ENCODE measurements at places on chromosomes 7 and 10.

DNA sequence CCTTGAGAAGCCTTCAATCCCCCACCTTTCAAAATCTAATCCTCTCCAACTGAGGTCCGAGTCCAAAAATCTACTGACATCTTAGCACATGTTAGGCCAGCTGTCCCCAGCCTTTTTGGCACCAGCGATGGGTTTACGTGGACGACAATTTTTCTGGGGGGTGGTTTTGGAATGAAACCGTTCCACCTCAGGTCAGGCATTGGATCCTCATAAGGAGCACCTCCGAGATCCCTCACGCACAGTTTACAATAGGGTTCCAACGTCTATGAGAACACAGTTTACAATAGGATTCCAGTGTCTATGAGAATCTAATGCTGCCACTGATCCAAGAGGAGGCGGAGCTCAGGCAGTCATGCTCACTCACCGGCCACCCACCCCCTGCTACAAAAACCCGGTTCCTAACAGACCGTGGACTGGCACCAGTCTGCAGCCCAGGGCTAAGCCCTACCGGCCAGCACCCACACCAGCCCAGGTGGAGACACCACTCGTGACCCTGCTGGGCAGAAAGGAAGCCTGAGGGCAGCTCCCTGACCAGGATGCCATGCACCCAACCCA lies 107.6 kb downstream of the DIP2C start:
- no peak for DNase-seq

DNA sequence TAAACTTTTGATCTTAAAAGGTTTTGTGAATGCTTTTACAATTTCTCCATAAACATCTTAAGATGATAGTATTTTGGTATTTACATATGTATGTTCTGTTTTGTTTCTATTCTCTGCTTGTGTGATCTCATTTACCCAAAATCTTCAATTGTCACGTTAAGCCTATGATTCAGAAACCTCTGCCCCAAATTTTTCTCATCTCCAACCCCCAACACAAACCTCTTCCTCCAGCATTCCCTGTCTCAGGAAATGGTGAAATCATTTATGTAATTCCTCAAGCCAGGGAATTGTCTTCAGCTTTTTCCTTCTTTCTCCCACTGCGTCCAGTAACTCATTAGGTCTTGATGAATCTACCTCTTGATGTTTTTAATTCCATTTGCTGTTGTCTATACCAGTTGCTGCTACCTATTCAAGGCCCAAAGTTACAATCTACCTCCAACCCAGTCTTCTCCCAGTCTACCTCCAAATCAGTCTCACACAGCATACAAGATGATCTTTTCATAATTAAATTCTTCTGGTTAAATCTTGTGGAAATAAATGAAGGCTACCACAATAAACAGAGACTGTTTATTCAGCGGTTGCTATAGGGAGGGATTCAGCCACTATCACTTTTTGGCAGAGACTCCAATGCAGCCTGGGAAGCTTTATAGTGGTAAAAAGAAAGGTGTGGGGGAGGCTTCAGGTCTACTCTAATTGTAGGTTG lies 5.8 kb downstream of the CFAP69 start:
- DNase-seq: no peak

- no peak for DNase-seq
Measured at GRCh38 chr10:89257581-89257980, 6.0 kb upstream of the LIPA start.

DNA sequence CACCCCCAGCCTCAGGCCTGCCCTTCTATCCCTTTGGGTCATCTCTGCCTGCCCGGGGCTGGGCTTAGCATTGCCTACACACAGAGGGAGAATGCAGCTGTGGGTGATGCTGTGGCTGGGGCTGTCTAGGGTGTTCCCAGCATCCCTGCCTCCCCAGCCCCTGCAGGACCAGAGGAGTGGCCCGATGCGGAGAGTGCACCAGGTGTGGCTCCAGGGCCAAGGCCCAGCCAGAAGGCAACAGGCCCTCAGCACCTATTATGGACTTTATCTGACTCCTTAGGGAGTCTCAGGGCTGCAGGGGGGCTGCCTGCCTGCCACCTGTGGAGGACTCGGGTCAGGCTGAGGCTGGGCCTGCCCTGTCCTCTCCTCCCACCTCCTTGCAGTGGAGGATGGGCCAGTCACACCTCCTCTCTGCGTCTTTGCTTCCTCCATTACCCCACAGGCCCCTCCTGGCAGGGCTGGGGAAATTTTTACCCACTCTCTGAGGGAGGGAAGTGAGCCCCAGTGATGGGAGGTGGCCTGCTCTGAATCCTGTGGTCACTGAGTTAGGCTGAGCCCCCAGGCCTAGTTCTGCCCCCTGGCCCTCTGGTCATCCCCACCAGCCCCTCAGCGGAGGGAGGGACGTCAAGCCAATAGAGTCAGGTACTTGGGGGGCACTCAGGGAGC lies 92.9 kb upstream of the PCBD1 start:
- no peak for DNase-seq

- DNase-seq: no peak
Measured at GRCh38 chr10:88831709-88832108, 19.9 kb downstream of the ANKRD22 start.

- DNase-seq: no peak
Measured at GRCh38 chr7:3722396-3722922, 421.4 kb downstream of the SDK1 start.

- DNase-seq: no peak
Measured at GRCh38 chr7:156368053-156368843, 272.3 kb upstream of the RNF32 start.

DNA sequence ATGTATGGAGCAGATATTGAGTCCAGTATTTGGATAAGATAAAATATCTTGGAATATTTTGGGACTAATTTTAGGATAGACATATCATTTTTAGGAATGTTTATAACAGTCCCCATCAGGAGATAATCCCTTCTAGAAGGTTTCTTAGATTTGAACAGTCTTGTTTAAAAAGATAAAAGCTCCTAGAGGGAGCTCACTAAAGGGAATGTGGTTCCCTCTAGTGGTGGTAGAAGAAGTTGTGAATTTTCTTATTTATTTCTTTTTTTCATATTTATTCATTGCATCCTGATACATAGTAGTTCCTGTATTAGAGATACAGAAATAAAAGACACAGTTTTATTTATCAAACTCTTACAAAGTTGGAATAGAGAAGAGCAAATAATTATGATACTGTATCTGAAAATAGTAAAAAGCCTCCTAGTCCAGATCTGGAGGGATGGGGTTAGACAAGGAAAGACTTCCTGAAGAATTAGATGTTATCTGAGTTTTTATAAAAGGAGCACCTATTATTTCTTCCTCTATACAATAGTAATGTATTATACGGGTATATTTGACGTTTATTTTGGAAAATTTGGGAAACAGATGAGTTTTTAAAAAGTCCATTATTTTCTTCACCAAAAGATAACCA lies 24.5 kb upstream of the KLF14 start:
- DNase-seq: no peak

DNA sequence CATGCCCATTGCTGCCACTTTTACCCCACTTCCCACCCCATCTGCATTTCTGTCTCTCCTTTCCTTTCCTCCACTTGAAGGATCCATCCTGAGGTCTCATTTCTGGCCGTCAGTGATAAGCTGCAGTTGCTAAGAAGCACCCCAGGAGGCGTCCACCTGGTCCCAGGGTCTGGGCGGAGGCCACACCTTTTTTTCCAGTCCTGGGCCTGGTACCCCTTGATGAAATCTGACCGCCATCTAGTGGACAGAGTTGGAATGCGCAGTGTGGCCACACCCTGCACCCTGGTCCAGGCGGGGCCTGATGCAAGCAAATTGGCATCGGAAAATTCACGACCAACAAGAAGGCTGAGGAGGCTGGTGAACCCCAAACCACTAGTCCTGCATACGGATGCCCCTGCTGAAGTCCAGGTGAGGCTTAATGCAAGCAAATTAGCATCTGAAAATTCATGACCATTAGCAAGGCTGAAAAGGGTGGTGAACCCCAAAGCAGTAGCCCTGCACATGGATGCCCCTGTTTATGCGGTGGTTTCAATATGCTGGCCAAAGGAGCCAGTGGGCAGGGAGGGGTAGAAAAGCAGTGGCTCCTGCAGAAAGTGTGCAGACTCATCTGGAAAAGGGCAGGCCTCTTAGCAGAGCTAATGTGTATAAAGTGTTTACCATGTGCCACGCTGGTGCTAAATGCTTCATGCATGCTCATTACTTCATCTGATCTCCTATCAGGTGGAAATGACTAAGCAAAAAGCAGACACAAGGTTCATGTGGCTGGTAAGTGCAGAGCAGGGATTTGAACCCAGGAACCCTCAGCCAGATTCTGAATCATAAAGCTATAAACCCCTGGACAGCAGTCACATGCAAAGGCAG lies 43.2 kb downstream of the GPAM start:
- peak; percentile 17 for DNase-seq

DNA sequence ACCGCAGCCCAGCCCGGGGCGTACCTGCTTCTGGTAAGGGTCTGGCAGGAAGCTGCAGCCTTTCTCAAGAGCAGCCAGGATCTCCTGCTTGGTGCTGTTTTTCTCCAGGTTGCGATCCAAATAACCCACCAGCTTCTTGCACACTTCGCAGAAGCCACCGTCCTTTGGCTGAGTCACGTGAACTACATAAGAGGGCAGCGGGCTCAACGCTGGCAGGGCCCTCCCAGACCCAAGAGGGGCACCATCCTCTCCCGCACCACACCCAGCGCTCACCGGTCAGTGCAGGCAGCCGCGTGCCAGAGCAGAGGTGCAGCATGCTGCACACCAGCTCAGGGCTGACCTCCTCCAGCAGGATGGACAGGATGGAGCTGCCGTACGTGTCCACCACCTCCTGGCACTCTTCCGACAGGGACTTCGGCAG lies 31.6 kb downstream of the PSAP start:
- DNase-seq: no peak

DNA sequence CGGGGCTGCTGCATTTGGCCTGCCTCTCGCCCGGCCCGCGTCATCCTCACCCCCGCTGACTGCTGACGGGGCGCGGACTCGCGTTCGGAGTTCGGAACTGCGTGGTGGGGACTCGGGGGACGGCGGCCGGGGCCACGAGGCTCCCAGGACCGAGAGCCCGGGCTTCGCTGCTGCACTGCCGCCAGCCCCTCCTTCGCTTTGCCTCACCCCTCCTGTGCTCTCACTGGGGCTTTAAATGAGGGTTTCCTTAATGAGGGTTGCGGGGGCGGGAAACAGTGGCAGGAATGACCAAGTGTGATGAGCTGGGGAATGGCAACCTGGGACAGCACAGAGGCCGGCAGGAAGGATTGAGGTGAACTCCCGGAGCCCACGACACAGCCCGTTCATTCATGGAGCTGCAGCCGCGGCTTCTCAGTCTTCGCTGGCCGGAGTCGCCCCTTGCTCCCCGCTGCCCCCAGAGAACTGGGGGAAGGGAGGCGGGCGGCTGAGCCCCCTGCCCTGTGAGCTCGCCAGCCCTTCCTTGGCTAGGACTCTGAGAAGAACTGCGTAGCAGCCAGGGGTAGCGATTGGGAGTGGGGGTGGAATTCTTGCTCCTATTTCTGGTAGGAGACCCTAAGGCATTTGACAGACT lies 1.5 kb upstream of the LRRC4 start:
- DNase-seq: no peak
